ENCODE measurements at places on chromosomes 16 and 17.

- no peak for DNase-seq
Measured at GRCh38 chr17:3846437-3847164, 555 bp upstream of the NCBP3 start.

DNA sequence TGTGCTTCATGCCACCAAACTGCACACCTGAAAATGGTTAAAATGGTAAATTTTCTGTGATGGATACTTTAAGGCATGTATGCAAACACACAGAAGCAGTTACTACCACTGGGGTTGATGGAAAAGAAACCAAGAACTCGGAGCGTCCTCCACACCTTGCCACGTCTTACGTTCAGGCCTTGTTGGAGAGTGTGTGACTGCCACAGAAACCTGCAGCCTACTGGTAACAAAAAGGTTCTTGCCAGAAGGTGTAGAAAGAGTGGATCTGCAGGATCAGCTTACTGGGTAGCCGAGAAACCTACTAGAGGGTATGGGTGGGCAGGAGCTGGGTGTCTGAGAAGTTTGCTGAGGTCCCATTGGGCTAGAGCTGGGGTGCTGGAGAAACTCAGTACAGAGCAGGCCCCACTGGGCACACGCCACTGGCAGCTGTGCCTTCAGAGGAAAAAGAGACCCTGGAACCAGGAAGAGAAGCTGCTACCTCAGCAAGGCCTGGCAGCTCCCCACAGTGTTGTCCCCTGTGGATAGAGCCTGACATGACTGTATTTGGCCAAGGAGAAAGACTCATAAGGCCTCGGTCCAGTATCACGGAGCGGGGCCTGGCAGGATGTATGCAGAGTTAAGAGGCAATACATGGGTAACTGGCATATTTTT lies 204.6 kb downstream of the SEC14L1 start:
- DNase-seq: no peak

- no peak for DNase-seq
Measured at GRCh38 chr17:6035801-6036394, 34.3 kb upstream of the WSCD1 start.

GRCh38 chr17:38336838-38337237 lies 6.9 kb downstream of the GPR179 start:
- DNase-seq: no peak

- no peak for DNase-seq
Measured at GRCh38 chr16:8236816-8237215, 353.5 kb downstream of the TMEM114 start.

DNA sequence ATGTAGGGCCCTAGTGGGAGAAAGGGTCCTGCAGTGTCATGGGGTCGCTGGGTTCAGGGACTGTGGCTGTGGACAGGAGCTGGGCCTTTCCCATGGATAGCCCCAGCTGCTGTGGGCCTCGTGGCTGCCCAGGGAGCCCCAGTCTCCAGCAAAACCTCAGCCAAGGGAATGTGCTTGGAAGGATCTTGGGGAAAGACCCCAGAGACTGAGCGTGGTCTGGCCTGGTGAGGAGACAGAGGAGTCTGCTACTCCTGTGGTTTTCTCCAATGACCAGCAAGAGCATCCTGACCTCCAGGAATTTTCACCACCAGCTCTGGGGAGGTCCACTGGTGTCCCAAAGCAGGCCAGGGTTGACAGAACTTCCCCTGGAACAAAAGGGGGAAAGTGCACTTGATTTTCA lies 42.3 kb downstream of the RNF112 start:
- no peak for DNase-seq

- DNase-seq: no peak
Measured at GRCh38 chr17:41301204-41301790, 1.4 kb downstream of the KRTAP29-1 start.

DNA sequence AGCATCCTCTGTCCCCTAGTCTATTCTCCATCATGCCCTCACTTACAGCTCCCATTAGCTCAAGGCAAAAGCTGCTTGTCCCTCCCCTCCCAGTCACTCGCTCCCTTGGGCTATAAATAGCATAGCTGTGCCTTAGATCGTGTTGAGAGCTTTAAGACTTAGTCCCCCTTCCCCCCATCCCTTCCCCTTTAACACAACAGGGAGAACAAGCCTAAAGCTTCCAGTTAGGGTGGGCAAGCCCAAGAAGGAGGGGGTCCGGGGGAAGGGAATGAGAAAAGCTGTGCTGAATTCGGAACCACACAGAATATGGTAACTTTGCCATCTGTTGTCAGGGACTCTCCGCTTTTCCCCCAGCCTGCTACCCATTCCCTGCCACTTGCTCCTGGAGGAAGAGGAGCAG lies 4.9 kb upstream of the HIGD1B start:
- DNase-seq: no peak

- no peak for DNase-seq
Measured at GRCh38 chr17:71978435-71978834, 142.4 kb upstream of the SOX9 start.

DNA sequence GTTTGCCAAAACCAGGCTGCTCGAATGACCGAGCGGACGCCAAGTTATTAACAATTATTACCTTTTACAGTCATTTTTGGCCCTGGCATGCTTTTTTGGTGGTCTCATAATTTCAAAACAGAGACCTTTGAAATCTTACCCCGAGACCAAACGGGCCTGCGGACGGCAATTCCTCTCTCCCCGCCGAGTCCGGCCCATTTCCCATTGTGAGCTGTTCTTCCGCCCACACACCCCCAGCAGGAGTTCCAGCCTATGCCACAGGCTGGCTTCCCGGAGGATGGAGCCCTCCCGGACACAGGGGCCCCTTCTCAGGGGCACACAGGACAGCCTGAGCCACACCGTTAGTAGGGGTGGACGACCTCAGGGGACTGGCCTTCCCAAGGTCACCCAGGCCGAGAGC lies 130.7 kb downstream of the C16orf95 start:
- no peak for DNase-seq

DNA sequence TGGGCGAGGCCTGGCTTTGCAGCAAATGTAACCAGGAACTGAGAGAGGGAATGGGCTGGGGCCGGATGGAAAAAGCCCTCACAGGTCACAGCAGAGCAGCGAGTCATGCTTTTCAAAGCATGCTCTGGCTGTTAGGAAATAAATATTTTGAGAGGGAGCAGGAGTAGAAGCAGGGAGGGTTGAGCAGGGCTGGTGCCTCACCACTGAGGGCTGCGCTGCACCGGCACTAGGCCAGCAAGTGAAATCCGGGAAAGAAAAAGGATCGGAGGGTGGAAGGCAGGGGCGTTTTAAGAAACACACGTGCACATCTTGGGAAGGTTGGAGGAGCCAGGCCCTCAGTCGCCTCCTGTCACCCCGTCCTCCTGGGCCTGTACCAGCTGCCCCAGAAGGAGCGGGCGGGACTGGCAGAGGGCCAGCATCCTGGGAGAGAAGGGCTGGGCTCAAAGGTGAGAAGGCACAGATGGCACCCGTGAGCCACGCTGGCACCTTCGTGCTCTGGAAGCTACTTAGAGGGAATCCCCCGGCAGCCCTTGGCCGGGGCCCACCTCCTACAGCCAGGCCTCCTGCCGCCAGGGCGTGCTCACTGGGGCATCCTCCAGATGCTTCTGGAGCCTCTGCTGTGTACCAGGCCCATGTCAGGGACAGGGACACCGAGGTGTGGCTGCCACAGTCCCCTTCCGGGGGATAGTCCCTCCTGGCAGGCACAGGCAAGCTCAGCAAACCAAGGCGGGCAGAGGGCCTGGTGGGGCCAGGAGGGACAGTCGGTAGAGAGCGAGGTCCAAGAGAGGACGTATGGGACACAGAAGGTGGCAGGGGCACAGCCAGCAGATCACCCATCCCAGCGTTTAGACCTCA lies 71.5 kb upstream of the PLCG2 start:
- no peak for DNase-seq

- no peak for DNase-seq
Measured at GRCh38 chr17:8488491-8488890, 52.8 kb downstream of the NDEL1 start.

DNA sequence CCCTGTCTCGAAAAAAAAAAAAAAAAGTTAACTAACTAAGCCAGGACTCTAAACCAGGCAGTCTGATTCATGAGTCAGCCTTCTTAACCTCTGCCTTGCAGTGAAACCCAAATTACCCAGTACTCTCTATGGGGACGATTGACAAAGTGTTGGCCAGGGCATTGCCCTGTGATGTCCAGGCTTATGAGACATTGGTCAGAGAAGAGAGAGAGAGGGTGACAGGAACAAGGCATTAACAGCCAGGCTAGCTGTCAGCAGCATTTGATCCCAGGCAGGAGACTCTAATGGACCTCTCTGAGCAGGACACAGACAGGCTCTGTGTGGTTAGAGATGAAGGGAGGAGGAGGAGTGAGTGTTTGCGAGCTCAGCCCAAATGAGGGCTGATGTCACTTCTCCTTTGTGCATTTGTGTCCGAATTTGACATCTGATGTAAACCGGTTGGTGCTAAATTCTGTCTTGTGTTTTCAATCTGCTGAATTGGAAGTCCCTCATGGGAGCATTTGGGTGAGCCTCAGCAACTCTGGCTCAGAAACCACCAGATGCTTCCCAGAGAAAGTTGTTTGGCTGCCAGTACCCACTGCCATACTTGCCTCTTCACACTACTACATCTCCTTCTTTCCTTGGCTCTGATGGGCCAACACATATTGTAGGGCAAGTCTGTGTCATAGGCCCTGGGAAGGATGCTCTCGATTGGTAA lies 4.3 kb upstream of the MYL4 start:
- peak; percentile 70 for DNase-seq

- DNase-seq: peak; percentile 54
Measured at GRCh38 chr17:1108765-1109605, 70.8 kb downstream of the ABR start.

DNA sequence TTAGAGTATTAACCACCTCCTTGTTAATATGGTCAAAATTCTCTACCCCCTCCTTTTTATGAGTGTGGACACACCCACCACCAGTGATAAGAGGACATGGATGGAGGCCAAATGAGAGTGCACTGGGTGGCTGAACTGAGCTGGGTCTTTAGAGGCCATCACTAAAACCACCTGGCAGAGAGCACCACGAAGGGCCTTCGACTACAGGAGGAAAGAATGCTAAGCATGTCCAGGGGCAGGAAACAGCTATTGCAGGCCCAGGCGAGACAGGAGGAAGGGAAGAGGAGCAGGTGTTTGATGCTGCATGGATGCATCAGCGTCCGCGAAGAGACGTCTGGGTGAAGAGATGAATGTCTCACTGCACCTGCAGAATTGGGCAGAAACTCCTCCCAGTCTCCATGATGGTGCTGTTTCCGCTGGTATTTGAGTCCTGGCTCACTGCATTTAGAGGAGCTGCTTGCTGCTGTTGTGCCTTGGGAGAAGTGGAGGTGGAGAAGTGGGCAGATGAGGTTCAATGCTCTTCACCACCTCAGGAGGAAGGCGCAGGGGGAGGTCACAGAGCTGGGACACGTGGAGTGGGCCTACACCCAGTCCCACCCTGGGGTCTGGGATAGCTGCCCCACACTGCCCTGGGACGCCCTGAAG lies 33.2 kb downstream of the SPHK1 start:
- no peak for DNase-seq

DNA sequence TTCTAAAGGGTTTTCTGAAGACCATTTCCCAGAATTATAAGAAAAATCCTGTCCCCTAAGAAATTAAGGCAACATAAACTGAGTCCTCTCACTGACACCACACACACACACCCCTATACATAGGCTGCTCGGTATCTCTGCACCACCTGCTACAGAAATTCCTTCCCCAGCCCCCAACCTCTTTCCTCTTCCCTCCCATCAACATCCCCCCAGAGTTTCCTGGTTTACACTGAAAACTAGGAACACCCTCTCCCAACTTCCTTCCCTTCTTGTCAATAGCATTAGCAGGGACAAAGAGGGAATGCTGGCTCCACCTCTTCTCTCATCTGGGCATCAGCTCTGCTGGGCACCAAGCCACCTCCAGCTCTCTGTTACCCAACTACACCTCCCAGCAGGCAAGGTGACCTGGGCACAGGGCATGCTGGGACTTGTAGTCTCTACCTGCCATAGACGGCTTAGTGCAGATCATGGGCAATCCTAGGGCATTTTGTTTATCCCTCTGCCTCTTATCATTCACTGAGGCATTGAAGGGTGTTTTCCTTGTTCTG lies 15.7 kb downstream of the CAVIN1 start:
- DNase-seq: no peak

- no peak for DNase-seq
Measured at GRCh38 chr17:27469256-27469655, 13.0 kb downstream of the KSR1 start.

DNA sequence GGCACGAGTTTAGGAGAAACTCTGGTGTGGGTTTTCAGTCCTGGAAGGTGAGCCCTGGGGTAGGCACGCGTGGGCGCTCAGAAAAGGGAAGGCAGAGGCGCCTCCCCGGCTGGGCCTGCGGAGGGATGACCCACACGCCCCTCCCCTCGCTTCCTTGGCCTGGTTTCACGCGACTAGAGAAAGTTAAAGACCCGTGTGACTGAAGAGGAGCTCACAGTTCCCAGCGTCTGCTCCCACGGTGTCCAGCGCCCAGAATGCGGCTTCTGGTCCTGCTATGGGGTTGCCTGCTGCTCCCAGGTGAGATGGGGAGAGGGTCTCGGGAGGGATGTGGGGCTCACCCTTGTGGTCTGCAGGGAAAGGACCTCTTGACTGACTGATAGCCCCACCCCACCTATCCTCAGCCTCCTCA lies at the start of gene CD300LG:
CD300LG (plus strand) TSS at position 214 of the 409 bp plus-strand sequence; CDS start at position 255, 41 bp downstream.
- DNase-seq: peak; percentile 53

GRCh38 chr17:78265121-78265520 lies 33.7 kb downstream of the TMEM235 start:
- no peak for DNase-seq

DNA sequence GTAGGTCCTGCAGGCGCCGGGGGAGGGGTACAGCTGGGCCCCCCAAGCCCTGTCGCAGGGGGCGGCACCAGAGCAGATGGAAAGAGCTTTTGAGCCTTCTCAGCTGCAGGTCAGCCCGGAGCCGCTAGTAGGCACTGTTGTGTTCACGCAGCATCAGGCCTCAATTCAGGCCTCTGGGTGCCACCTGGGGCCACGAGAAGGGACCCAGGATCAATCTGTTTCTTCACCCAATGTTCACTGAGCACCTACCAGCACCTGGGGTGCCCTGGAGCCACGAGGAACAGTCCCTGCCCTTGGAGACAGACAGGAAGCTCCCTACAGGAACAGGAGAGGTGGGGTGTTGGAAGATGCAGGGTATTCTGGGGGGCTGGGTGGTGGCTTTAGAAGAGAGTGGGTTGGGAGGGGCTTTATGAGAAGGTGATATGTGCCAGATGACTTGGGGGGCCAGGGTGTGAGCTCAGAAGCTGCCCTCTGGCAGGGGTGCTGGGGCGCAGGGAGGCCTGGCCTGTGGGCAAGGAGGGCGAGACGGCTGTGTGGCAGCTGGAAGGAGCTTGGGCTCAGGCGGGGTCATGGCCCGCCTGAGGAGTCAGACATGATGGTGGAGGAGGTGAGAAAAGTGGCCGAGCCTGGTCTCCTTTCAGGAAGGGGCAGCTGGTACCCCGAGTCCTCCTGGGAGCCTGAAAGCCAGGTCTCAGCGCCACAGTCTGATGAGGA lies 121.9 kb upstream of the GSE1 start:
- DNase-seq: peak; percentile 37

DNA sequence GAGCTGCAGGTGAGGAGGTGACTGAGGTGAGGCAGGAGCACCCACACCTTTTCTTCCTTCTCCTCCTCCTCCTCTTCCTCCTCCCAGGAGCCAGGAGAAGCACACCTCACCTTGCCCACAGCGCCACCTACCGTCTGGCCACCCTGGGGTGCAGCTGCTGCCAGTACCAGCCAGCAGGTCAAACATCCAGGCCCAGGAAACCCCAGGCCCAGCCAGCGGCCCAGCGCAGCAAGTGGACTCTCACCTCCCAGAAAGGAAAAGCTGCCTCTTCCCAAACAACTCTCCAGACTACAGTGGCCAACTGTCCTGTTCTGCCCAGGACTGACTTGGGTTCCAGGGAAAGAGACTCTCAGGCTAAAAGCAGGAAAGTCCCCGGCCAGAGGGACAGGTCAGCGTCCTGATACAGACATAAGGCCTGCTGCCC lies 22.7 kb downstream of the PEMT start:
- DNase-seq: peak; percentile 61
